ENCODE measurements at places on chromosomes 13 and 19.
A peak's percentile ranks its signal among the peaks of the same experiment; 100 is the strongest.

- no peak for DNase-seq
Measured at GRCh38 chr13:31697290-31697689, 42.0 kb upstream of the RXFP2 start.

- DNase-seq: no peak
Measured at GRCh38 chr19:2795827-2796658, 10.7 kb downstream of the THOP1 start.

DNA sequence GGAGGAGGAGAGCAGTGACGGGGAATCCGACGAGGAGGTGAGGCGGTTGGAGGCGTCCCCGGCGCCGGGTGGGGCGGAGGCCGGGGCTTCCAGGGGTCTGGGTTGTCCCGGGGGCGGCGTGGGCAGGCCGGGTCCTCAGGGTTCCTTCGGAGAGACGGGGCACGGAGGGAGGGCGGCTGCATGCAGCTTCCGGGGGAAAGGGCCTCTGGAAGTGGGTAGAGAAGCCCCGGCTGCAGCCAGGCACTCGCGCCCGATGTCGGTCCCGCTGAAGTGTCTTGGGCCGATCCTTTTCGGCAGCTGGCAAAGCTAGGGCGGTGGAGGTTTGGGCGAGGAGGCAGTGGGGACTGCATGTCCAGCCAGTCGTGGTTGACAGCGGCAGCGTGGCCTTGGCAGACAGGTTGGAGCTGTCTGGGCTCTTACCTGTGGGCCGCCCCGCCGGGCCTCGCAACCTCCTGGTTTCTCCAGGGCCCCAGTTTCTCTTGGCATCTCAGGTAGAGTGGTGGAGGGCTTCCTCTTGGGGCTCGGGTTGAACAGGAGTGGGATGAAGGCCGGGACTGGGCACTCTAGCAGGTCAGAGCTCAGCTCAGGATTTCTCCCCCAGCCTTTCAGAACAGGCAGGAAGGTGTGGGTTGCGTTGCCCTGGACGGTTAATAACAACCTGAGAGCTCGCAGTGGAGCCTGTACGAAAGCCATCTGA lies 690 bp downstream of the KMT2B start:
- no peak for DNase-seq

GRCh38 chr13:21686751-21687391 lies 16.0 kb downstream of the FGF9 start:
- no peak for DNase-seq

- DNase-seq: peak; percentile 54
Measured at GRCh38 chr19:6273701-6274601, 5.8 kb downstream of the MLLT1 start.

- DNase-seq: no peak
Measured at GRCh38 chr13:35992964-35993363, 138.2 kb downstream of the DCLK1 start.

DNA sequence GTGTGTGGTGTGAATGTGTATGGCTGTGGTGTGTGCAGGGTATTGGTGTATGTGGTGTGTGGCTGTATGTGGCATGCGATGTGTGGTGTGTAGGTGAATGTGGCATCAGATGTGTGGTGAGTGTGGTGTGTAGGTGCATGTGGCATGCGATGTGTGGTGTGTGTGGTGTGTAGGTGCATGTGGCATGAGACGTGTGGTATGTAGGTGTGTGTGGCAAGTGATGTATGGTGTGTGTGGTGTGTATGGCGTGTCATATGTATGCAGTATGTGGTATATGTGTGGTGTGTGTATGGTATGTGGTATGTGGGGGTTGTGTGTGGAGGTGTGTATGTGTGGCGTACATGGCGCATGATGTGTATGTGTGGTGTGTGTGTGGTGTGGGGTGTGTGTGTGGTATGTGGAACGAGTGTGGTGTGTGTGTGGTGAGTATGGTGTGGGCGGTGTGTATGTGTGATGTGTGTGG lies 63.4 kb downstream of the PEPD start:
- no peak for DNase-seq
